CD8-positive, alpha-beta memory T cell (primary cell): ENCODE measurements at places on chromosomes 3 and 15. TPM values are rescaled to one million over a fixed set of nuclear protein-coding genes. Genes with fewer than 3 reads are reported as not detected.
A peak's percentile ranks its signal among the peaks of the same experiment; 100 is the strongest.

- H3K27ac ChIP-seq, result no peak overlapping the region
- no peak overlapping the region for H3K4me3 ChIP-seq
- H3K36me3 ChIP-seq, result no peaks in the 10 kb centered on the region
- DNase-seq, result no peak
- no peaks in the 10 kb centered on the region for H3K4me1 ChIP-seq
Observed at GRCh38 chr15:30023798-30024295, 58.9 kb upstream of the GOLGA8J start.

DNA sequence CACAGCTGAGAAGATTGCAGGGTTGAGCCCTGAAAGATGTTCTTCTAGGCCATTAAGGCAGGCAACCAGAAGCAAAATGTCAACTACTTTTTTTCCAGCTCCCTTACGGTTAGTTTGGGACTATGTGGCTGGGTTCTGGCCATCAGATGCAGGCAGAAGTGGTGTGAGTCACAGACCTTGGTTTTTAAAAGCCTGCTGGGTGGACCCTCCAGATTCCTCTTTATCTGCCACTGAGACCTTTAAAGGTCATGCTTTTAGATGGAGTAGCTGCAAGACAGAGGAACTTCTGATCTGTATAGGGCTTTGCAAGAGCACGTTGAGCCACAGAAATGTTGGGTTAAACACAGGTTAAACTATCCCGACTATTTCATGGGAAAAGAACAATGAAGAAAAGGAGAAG is 102.9 kb downstream of the CHST2 start:
- H3K36me3 ChIP-seq, result no peaks in the 10 kb centered on the region
- no peaks in the 10 kb centered on the region for H3K27me3 ChIP-seq
- no peak overlapping the region for H3K4me3 ChIP-seq
- H3K4me1 ChIP-seq, result no peaks in the 10 kb centered on the region
- DNase-seq, result no peak

DNA sequence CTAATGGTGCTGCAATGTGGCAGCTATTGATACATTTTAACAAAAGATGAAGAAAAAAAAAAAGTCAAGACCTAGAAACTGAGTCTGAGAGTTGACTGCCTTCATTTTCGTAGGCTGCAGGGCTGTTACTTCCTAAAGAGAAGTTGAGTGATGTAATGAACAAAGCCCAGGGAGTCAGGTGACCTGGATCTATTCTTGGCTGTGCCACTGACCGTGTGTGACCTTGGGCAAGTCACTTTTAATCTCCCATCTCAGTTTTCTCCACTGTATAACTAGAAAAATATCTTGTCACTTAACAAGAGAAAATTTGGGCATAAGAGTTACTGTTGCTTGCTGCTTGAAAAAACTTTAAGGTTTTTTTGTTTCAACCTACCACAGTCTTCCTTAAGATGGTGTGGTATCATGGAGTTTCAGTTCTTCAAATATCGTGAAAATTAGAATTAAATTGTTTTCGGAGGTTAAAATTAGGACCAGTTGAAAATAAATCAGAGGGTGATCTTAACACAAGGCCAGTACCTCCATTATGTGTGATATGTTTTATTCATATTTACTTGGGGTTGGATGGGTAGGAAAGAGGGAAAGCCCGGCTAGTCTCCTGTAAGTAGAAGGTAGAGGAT is 5.8 kb downstream of the FMN1 start:
- H3K27me3 ChIP-seq, result no peaks in the 10 kb centered on the region
- no peak overlapping the region for H3K27ac ChIP-seq
- DNase-seq, result no peak
- no peaks in the 10 kb centered on the region for H3K36me3 ChIP-seq
- no peak overlapping the region for H3K4me3 ChIP-seq

DNA sequence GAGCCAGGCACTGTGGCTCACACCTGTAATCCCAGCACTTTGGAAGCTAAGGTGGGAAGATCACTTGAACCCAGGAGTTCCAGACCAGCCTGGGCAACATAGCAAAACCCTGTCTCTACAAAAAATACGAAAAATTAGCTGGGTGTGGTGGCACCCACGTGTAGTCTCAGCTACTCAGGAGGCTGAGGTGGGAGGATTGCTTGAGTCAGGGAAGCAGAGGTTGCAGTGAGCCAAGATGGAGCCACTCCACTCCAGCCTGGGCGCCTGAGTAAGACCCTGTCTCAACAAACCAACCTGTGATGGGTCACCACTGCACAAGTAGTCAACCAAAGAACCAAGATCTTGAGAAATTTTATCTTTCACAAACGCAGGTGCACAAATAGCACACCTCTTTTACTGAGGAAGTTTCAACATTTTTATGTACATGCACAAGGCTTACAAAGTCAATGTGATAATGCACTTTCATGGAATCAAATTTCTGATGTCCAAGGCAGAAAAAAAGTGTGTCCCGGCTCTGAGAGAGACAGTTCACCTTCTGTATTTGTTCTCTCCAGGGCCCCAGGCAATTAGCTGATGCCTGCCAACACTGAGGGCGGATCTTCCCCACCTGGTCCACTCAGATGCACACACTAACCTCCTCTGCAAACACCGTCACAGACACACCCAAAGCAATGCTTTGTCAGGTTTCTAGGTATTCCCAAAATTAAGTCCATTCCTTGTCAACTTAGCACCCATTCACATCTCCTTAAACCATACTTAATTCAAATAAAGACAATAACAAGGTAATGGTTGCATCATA is 12.4 kb downstream of the ACAA1 start:
- H3K4me3 ChIP-seq, result no peak overlapping the region
- H3K36me3 ChIP-seq, result peaks cover 48% of the 10 kb centered on the region
- no peak for DNase-seq
- no peak overlapping the region for H3K27ac ChIP-seq
- H3K27me3 ChIP-seq, result no peaks in the 10 kb centered on the region
- no peaks in the 10 kb centered on the region for H3K4me1 ChIP-seq

DNA sequence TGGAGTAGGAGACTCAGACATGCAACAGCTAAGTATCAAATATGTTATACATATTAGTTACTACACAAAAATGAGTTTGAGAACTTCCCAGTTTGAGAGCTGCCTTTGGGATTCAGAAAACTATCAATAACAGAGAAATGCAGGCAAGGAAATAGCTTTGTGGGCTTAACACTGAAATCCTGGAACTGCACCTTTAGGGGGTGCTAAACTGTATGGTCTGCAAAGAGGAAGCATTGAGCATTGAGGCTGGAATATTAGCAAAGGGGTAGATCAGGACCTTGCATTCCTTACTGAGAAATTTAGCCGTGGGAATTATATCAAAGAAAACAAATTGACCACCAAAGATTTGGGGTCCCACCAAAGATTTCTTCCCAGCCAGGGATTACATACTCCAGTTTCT is 580.0 kb downstream of the ZNF385D start:
- H3K4me1 ChIP-seq, result no peaks in the 10 kb centered on the region
- H3K36me3 ChIP-seq, result no peaks in the 10 kb centered on the region
- DNase-seq, result no peak
- H3K4me3 ChIP-seq, result no peak overlapping the region
- no peak overlapping the region for H3K27ac ChIP-seq

- peaks cover 4% of the 10 kb centered on the region for H3K27me3 ChIP-seq
- H3K4me1 ChIP-seq, result no peaks in the 10 kb centered on the region
- no peak for DNase-seq
Observed at GRCh38 chr3:49563766-49564165, 9.5 kb downstream of the BSN start.

DNA sequence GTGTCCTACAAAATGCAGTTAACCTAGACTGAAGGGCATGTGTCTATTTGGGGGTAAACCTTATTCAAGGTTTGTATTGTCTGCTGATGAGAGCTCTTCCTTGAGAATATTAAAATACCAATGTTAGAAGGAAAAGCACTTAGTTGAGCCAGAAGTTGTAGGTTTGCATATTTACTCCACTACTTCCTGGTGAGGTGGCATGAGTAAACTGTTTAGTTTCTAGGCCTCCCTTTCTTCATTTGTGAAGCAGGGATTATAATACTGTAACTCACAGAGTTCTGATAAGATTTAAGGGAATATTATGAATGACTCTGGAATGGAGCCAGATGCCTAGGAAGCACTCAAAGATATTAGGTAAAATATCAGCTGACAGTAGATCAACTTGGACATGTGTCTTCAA is 46.7 kb downstream of the CD200R1L start:
- no peaks in the 10 kb centered on the region for H3K27me3 ChIP-seq
- peaks cover 31% of the 10 kb centered on the region for H3K4me1 ChIP-seq
- no peak for DNase-seq

DNA sequence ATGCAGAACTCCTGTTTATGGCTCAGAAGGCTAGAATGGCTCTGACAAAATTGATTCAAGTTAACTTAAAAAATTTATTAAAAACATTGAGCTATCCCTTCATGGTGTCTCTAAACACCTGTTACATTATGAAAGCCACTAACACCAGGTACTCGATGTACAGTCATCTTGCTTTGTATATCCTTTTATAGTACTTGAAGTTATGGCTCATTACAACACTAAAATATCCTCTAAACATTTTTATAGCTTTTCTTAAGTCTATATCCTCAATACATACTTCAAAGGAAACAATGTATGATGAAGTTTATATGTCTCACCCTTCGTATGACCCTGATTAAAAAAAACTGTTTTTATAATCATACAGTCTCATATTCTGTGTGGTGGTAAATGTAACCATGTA is 38.2 kb downstream of the SLITRK3 start:
- H3K4me3 ChIP-seq, result no peak overlapping the region
- no peaks in the 10 kb centered on the region for H3K4me1 ChIP-seq
- H3K27me3 ChIP-seq, result no peaks in the 10 kb centered on the region
- DNase-seq, result no peak
- H3K36me3 ChIP-seq, result no peaks in the 10 kb centered on the region

GRCh38 chr3:22296601-22297000 is 545.6 kb upstream of the ZNF385D start:
- H3K36me3 ChIP-seq, result no peaks in the 10 kb centered on the region
- no peak overlapping the region for H3K27ac ChIP-seq
- no peak for DNase-seq
- no peaks in the 10 kb centered on the region for H3K4me1 ChIP-seq
- H3K4me3 ChIP-seq, result no peak overlapping the region

DNA sequence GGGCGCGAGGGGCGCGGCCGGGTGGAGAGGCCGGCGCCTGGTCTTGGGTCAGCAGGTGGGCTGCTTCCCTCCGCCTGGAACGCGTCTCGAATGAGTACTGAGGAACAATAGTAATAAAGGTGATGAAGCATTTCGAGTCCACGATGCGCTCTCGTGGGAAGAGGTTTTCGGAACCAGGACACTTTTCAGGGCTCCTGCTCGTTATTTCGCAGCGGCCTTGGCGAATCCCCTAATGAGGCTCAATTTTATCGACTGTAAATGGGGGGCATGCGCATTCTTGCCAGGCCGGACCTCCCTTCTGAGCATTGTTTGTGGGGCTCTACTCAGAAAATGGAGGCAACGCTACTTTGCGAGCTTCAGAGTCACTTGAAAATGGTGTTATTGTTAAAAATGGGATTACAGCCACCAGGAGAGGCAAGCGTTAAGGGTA is 1.2 kb downstream of the NR2C2 start:
- peaks cover 12% of the 10 kb centered on the region for H3K36me3 ChIP-seq
- DNase-seq, result no peak
- no peaks in the 10 kb centered on the region for H3K27me3 ChIP-seq
- H3K4me1 ChIP-seq, result peaks cover 33% of the 10 kb centered on the region
- H3K27ac ChIP-seq, result peak overlapping the region; percentile 79

- no peak for DNase-seq
- no peak overlapping the region for H3K4me3 ChIP-seq
- no peaks in the 10 kb centered on the region for H3K36me3 ChIP-seq
- no peak overlapping the region for H3K27ac ChIP-seq
Observed at GRCh38 chr15:27642981-27643380, 456.1 kb downstream of the OCA2 start.

DNA sequence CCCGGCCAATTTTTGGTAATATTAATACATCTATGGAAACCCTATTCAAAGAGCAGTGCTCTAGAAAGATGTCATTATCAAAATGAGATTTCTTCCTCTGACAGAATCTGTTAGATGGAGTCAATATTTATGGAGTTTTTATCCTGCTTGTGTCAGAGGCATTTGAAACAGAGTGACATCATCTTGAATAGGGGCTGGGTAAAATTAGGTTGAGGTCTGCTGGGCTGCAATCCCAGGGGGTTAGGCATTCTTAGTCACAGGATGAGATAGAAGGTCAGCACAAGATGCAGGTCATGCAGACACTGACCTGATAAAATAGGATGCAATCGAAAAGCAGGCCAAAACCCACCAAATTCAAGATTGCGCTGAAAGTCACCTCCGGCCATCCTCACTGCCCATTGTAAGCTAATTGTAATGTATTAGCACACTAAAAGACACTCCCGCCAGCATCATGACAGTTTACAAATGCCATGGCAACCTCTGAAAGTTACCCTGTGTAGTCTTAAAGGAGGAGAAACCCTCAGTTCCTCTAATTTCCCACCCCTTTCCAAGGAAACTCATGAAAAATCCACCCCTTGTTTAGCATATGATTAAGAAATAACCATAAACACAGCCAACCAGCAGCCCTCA is 27.3 kb upstream of the CCDC50 start:
- no peak for DNase-seq

- no peak overlapping the region for H3K27ac ChIP-seq
- no peak overlapping the region for H3K4me3 ChIP-seq
- no peak for DNase-seq
- H3K4me1 ChIP-seq, result no peaks in the 10 kb centered on the region
- no peaks in the 10 kb centered on the region for H3K36me3 ChIP-seq
Observed at GRCh38 chr3:137509354-137510045, 254.6 kb upstream of the SOX14 start.

GRCh38 chr3:150760431-150761200 is 2.4 kb downstream of the SIAH2 start:
- H3K27ac ChIP-seq, result peak overlapping the region; percentile 95
- H3K4me1 ChIP-seq, result peaks cover 32% of the 10 kb centered on the region
- peak; percentile 16 for DNase-seq
- H3K4me3 ChIP-seq, result peak overlapping the region; percentile 83
- H3K36me3 ChIP-seq, result no peaks in the 10 kb centered on the region
- no peaks in the 10 kb centered on the region for H3K27me3 ChIP-seq

DNA sequence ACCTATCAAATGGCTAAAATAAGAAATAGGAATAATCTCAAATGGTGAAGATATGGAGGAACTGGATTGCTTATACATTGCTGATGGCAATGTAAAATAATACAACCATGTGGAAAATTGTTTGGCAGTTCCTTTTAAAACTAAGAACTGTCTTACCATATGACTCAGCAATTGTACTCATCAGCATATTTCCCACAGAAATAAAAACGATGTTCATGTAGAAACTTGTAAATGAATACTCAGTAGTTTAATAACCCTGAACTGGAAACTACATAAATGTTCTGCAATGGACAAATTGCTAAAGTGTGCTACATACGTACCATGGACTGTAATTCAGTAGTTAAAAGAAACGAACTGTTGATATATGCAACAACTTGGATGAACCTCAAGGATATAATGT is 253.9 kb upstream of the RBMS3 start:
- no peak overlapping the region for H3K4me3 ChIP-seq
- H3K27me3 ChIP-seq, result no peaks in the 10 kb centered on the region
- no peak for DNase-seq
- no peak overlapping the region for H3K27ac ChIP-seq

- H3K4me1 ChIP-seq, result no peaks in the 10 kb centered on the region
- H3K4me3 ChIP-seq, result no peak overlapping the region
- DNase-seq, result peak; percentile 31
Observed at GRCh38 chr3:79032686-79033318, 735.0 kb downstream of the ROBO1 start.

- DNase-seq, result no peak
- no peaks in the 10 kb centered on the region for H3K4me1 ChIP-seq
- H3K36me3 ChIP-seq, result no peaks in the 10 kb centered on the region
- no peak overlapping the region for H3K4me3 ChIP-seq
Observed at GRCh38 chr15:48352474-48353072, 21.3 kb downstream of the DUT start.

The ACKR2 gene
- total RNA-seq, result 0.20 TPM

The STRA6 gene
- total RNA-seq, result not detected

The BCL6 gene
- total RNA-seq, result 17.2 TPM

The CCDC54 gene
- total RNA-seq, result not detected

The HERC2 gene
- 37.3 TPM for total RNA-seq

The CADPS gene
- not detected for total RNA-seq
